ENCODE measurements at places on chromosomes 7 and 10.

DNA sequence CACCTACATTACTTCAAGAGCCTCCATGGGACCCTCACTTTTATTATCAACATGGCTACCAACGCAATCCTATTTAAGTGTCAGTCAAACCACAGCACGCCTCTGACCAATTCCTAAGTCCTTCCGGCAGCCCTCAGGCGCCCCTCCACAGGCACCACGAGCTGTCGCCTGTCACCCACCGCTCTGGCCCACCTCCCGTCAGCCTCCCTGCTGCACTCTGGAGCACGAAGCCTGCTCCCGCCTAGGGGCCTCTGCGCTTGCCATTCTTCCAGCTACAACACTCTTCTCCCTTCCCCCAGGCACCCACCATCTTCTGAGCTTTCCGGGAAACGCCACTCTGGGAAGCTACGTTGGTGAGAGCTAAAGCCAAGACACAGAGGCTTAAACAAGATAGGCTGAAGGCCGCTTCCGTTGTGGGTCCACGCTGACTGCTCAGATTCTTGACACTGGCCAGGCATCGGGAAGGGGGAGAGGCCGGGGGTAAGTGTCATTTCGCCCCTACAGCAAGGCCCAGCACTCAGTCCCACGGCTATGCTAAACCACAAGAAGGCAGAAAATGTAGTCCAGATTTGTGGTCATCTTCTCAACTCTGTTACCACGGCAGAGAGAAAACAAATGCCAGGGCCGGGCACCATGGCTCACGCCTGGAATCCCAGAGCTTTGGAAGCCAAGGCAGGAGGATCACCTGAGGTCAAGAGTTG is 56.7 kb downstream of the GNA12 start:
- no peak for DNase-seq

DNA sequence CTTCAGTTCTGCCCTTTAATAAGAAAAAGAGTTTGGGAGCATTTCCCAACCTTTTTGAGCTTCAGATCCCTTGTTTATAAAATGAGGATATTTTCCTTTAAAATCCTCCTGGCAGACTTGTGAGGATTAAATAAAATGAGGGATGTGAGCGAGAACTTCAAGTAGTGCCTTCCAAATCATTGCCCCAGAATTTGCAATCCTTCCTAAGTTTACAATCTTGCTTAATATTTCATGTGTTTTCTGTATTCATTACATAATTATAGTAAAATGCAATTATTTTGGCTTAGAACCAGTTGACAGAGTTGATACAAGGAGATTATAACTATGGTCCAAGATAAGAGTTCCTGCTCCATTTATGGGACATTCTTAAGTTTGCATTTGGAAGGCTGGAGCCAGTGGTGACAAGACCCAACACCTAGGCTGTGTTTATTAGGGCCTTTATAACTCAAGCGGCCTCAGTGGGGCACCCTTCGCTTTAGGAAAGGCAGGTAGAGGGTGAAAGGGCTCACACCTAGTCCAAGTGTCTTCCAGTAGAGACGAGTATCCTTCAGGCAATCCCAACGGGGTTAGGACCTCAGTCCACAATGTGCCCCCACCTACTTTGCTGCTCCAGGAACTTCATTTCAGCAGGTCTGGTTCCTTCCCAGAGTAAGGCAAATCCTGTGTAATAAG is 317.5 kb downstream of the WDR11 start:
- DNase-seq, result no peak

DNA sequence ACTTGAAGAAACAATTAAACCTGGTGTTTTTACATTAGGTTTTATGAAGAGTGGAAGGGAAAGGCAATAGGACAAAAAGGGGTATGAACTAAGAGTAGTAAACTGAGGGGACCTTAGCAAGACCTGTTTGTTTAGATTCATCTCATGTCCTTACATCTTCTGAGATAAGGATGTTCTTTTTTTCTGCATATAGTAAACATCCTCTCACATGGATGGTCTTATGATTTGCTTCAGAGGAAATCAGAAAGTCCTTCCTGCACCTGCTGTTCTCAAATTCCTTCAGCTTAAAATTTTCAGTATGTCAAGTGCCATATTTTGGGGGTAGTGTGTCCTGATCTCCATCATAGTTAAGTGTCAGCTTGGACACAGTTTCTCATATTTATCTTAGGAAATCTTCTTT is 232.6 kb downstream of the ADK start:
- no peak for DNase-seq

GRCh38 chr7:142797391-142798377 is 26.9 kb downstream of the PRSS2 start:
- no peak for DNase-seq

- no peak for DNase-seq
Measured at GRCh38 chr7:67794544-67794943, 797.9 kb downstream of the TYW1 start.

GRCh38 chr10:85946713-85947326 is 419.8 kb downstream of the GRID1 start:
- no peak for DNase-seq

- DNase-seq, result no peak
Measured at GRCh38 chr10:131186547-131187253, 124.8 kb downstream of the TCERG1L start.

DNA sequence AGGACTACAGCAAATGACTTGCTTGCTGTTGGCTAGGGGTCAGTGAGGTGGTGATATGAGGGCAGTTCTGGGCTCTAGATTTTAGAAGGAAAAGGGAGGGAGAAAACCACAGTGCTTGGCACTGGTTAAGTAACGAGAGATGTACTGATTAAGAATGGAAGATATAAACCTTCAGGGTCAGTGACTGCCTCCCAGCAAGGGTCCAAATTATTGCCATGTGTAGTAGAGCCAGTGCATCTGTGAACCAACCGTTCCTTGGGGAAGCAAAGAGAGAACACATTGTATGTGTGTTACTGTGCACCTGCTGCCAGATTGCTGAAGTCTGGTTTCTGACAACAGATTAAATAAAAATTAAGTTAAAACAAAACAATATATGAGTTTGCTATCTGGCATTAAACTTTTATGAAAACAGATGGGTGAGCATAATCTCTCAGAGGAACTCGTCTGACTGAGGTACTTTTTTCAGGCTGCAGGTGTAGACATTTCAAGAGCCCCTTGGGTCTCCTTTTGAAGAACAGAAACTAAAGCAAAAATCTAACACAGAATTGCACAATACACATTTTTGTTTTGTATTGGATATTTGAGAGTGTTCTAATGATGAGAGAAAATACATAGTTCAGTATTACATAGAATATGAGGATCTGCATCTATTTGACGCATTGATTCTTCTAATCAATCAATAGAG is 1120.6 kb downstream of the SORCS3 start:
- no peak for DNase-seq

- no peak for DNase-seq
Measured at GRCh38 chr7:37320140-37320847, 128.4 kb downstream of the ELMO1 start.

DNA sequence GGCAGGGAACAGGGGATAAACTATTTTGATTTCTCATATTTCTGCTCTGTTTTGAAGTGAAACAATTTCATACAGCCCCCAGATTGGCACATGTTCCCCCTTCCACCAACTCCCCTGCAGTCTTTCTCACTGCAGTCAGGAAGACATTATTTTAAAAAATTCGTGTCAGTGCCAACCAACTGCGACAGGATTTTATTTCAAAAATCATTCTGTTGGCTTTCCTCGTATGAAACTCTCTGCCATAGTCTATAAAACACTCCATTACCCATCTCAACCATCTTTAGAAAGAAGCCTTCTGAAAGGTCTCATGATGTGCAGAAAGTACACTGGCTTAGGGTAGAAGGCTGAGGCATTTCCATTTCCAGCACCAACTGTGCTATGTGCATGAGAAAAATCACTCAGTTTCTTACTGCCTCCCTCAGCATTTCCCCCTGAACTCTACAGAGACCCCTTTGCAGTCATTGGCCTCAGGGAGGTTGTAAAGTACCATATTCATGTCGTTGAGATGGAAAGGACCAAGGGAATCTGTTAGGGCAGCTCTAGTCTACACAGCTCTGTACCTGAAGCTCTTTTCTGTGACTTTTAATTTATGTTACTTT is 46.9 kb downstream of the STEAP1B start:
- no peak for DNase-seq

DNA sequence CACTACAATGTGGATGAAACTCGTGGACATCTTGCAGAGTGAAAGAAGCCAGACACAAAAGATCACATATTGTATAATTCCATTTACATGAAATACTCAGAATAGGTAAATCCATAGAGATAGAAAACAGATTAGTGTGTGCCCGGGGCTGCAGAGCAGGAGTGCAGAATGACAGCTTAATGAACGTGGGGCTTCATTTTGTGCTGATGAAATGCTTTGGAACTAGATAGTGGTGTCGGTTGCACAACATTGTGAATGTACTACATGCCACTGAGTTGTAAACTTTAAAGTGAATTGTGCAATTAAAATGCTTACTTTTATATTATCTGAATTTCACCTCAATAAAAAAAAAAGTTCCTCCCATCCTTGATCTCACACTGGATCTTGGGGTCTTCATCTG is 31.8 kb upstream of the CARD11 start:
- no peak for DNase-seq

DNA sequence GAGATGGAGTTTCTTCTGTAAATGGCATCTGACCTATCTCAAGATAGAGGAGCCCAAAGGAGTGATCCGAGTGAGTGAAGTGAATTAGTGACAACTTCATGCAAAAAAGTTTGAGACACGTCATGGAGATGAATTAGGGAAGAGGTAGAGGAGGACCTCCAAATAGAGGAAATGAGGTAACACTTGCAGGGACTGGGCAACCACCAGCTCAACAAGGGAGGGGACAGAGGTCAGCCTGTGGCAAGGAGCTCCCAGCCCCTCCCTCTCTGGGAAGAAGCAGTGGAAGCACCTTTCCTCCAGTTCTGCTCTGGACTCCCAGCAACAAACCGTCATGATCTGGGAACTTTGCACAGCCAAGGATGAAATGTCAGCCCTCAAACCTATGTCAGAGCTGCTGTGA is 83.5 kb upstream of the IKZF1 start:
- DNase-seq, result no peak

DNA sequence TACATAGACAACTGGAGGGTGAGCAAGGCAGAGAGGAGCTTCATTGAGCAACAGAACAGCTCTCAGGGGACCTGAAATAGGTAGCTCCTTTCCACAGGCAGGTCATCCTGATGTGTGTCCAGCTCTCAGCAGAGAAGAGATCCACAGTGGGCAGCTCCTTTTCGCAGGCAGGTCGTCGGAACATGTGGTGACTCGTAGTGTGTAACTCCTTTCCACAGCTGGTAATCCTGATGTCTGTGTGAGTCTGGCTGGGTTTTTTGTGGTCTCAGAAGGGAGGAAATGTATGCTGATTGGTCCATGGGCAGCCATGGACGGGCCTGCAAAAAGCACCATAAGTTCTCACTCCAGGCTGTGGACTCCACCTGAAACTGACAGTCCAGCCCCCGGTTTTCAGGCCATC is 24.4 kb upstream of the TES start:
- DNase-seq, result no peak

DNA sequence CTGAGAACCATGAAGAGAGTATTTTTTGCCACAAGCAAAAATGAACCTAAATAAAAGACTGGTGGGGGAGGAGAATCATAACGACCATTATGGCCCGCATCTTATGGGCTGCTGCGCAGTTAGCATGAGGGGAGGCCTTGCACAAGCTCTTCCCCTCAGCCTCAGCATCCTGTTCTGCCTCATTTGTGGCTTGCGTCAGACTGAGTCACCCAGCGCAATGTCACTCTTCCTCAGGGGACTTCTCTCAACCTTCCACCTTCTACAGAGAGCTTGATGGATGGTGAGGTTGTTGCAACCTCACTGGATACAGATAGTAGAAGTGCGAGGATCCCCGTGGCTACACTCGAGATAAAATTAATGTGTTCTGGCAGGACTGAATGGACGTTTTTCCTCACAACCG is 16.8 kb upstream of the GPR15LG start:
- DNase-seq, result no peak

DNA sequence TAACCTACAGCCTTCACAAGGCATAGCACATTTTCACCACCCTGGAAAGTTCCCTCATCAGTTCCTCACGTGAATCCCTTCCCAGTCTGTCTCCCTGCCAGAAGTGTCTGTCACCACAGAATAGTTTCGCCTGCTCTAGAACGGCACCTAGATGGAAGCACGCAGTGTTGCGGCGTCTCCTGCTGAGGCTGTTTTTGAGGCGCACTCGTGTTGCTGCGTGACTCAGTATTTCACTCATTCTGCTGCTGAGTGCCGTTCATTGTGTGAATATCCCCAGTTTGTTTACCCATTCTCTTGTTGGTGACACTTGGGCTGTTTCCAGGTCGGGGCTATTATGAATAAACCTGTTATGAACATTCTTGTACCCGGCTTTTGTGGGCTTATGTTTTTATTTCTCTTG is 12.8 kb downstream of the NOS3 start:
- no peak for DNase-seq

GRCh38 chr10:60747817-60748469 is 30.3 kb upstream of the CDK1 start:
- DNase-seq, result no peak

GRCh38 chr7:26198781-26199169 is 1.8 kb downstream of the HNRNPA2B1 start:
- DNase-seq, result no peak

DNA sequence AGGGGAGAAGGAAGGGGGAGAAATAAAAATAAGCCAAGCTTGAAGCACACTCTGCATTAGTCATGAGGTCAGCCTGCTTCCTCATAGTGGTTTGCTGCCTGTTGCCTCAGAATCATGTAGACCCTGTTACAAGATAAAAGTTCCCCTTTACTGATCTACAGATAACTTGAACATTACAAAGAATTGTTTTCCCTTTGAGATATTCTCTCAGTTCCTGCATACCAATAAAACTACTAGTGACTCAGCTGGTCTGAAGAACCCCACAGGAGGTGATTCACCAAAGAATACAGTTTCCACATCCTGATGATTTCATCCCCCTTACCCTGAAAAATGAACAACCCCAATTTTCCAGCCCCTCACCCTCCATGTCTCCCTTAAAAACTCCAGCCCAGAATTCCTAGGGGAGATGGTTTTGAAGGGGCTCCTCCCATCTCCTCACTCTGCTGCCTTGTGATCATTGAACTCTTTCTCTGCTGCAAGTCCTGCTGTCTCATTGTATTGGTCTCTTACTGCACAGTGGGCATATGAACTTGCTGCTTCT is 31.5 kb upstream of the NRP1 start:
- no peak for DNase-seq

- DNase-seq, result no peak
Measured at GRCh38 chr10:31926160-31926559, 2.5 kb downstream of the ARHGAP12 start.

DNA sequence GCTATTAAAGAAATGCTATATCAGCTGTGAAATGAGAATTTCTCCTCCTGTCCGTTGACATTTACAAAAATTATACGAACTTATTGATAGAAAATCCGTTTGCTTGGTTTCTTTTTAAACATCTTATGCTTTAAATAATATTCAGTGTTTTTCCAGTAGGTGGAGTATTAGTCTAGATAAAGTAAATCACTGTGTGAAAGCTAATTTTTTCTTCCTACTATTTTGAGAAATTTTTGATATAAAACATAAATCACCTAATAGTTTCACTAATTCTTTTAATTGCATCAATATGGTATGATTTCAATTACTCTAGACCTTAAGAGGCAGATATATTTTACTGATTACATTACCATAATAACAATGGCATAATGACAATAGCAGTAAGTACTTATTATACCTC is 335.2 kb upstream of the C7orf33 start:
- no peak for DNase-seq
